ENCODE measurements at places on chromosomes 4 and X.

- peak; percentile 52 for DNase-seq
These were observed 103.7 kb downstream of the SORCS2 start for GRCh38 chr4:7295911-7296660.

DNA sequence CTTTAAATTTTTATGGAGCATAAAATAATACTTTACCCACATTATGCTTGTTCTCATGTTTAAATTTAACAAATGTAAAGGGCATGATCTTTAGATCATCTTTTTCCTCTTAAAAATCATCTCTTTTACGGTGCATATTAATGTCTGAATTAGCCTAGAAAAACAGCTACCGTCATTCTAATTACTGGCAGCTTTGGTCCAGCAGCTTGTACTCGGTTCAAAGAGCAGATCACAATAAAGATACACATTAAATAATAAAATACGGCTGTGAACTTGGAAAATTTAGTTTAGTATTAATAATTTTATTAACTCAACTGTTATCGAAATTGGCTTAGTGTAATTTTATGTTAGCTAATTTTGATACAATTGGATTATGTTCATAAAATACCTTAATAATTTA is 19.1 kb downstream of the CCSER1 start:
- DNase-seq, result no peak

- DNase-seq, result no peak
These were observed 24.6 kb downstream of the ADGRG2 start for GRCh38 chrX:19097553-19098283.

- DNase-seq, result no peak
These were observed 56.8 kb downstream of the CD99L2 start for GRCh38 chrX:150841456-150842197.

Data from nucleus accumbens (tissue), 56 donors.